H4 (cell line): ENCODE measurements at places on chromosomes 16 and 17. TPM values are rescaled to one million over a fixed set of nuclear protein-coding genes. Genes with fewer than 3 reads are reported as not detected.

- no peak for DNase-seq
These were observed 140.6 kb downstream of the RAB11FIP4 start for GRCh38 chr17:31532081-31532480.

The ADGRG3 gene
- not detected in 2 replicates for total RNA-seq

DNA sequence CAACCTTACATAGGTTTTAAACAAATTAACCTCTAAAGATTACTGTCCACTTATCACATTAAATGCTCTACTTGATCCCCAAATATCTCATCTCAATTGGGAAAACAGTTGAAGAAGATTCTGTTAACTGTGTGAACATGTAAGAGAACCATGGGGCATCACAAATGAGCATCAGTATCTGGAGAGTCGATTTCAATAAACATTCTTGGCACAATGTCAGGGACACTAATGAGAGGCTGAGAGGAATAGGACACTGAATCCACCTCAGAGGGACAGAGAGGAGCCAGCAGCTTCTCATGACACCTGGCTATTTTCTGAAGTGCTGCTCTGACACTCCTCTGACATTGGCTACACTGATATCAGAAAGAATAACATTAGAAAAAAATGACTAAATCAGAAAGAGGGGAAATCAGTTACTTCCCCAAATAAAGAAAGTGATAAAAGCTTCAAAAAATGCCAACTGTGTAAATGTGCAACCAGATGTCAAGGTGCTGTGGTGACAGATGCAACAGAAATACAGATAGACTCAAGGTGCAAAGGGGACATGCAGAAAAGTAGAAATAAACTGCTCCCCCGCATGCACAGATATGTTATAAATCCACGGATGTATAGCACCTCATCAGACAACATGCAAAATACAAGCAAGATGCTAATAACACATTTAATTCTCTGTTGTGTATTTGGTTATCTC lies 67.4 kb downstream of the SNX11 start:
- no peak for DNase-seq

GRCh38 chr17:8109661-8110455 lies 8.5 kb downstream of the ALOXE3 start:
- DNase-seq, result no peak
